Amniotic stem cell (primary cell): ENCODE measurements at places on chromosomes 2 and 18.

GRCh38 chr2:32852856-32853255, 93.9 kb upstream of the LTBP1 start:
- no peak for DNase-seq

DNA sequence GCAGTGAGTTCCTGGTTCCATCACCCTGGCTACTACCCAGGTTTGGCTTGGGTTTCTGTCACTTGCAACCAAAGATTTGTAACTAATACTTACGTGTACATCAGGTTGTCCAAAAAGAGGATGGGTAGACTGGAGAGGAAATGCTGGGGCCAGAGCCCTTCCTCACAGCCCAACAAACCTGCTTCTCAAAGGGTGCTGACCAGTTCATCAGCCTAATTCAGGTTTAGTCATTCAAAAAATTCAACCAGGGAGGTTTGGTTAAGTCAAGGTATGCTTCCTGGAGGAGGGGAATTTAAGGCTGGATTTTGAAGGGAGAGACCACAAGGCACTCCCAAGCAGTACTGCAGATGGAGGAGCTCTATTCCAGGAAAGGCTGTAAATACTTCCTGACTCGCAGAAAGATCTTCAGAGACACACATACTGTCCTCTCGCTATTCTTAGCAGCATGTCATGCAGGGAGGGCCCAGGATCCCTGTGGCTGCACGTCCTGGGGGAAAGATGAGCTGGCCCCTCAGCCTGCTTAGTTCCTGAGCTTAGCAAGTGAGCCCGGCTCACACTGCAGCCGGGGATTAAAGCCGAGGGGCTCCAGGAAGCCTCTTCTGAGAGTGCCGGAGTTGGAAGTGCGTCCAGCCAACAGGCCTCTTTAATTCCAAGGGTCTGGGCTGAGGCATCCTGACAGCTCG, 40.0 kb upstream of the BIN1 start:
- no peak for DNase-seq

- DNase-seq, result no peak
Observed at GRCh38 chr2:134739879-134740301, 21.1 kb upstream of the TMEM163 start.

- no peak for DNase-seq
Observed at GRCh38 chr2:1750270-1750932, 6.1 kb upstream of the PXDN start.

GRCh38 chr2:10721396-10722251, at the start of gene ATP6V1C2:
Gene ATP6V1C2, plus strand, starts transcription at chr2:10721630. Its CDS starts 1,220 bp downstream, at chr2:10722850.
- no peak for DNase-seq

DNA sequence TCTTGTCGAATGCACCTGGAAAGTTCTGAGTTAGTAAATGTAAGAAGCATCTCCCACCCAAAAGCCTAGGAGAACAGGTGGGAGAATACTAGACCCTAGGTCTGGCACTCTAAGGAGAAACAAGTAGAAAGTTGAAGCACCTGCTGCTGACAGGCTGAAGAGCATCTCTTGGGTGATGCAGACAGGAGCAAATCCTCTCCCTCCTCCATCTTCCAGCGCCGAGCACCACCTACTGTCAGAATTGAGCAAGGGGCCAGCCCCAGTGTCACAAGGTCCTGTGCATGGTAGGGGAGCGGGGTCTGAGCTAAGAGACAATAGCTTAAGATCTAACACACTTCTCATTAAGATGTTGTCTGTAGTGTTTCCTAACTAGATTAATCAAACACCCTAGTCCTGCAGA, 52.9 kb downstream of the HK2 start:
- no peak for DNase-seq

- DNase-seq, result no peak
Observed at GRCh38 chr2:57429831-57430230, 616.8 kb upstream of the VRK2 start.

GRCh38 chr2:6675791-6676190, 189.9 kb downstream of the CMPK2 start:
- no peak for DNase-seq

GRCh38 chr18:26705757-26706156, 157.4 kb upstream of the KCTD1 start:
- no peak for DNase-seq

DNA sequence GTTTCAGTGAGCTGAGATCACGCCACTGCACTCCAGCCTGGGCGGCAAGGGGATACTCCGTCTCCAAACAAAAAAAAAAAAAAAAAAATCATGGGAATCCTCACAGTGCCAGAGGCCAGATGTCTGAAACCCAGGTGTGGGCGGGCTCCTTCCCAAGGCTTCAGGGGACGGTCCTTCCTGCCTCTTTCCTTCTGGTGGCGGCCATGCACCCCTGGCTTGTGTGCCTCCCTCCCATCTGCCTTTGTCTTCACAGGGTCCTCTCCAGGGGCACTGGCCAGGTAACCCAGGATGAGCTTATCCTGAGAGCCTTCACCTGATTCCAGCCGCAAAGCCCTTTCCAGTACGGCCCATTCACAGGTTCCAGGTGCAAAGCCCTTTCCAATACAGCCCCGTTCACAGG, 40.9 kb upstream of the GPC1 start:
- DNase-seq, result no peak

GRCh38 chr2:147789720-147790119, 55.1 kb upstream of the ACVR2A start:
- no peak for DNase-seq

DNA sequence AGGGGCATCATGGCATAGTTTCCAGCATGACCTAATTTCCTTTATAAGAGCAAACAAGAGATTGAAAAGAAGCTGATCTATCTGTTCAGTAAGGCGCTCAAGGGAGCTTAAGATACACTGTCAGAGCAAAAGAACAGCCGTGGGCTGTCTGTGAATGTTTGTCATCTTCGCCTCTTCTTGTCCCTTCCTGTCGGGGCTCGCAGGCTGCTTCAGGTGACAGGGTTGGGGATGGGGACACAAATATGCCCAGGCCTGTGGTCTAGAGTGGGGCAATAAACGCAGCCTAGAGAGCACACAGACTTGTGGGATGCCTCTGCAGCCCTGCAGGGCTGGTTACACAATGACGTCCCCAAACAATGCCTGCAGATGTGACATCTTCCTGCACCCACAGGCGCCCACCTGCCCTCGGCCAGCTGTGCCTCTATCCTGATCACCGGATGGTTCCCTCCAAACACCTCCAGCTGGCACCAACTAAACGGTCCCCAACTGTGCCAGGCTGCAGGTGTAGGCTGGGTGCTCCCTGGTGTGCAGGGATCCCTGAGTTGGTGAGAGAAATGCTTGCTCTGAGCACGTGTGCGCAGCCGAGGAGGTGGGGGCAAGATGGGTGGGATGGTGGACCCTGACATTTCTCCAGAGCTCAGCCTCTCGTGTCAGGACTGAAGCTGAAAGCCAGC, 72.8 kb downstream of the EDAR start:
- no peak for DNase-seq

GRCh38 chr2:160876765-160877164, 283.5 kb upstream of the TANK start:
- DNase-seq, result no peak

- DNase-seq, result no peak
Observed at GRCh38 chr18:13403786-13404549, 185.4 kb downstream of the LDLRAD4 start.

DNA sequence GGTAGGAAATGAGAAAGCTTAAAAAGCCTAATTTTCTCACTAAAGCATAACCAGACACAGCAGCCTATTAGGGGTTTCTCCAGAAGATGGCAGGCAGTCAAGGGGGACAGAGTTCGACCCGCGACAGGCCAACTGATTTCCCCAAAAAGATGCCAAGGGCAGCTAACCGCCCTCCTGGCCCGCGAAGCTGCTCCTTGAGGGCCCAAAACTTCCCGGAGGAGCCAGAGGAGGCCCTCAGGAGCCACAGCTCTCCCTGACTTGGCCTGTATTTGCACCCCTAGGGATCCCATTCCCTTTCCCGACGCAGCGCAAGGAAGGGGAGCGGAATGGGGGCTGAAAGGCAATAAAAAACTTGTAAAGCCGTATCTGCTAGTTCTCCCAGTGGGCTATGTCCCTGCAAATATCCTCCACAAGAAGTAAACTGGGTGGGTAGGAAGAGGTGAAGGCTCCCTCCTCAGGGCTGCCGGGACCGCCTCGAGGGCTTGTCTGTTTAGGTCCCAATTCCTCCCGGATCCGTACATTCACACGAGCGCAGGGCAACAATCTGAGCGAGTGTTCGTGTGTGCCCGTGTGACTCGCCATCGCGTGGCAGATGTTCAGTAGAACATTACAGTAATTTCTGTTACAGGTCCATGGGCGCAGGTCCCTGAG, 756 bp upstream of the NAGK start:
- no peak for DNase-seq

DNA sequence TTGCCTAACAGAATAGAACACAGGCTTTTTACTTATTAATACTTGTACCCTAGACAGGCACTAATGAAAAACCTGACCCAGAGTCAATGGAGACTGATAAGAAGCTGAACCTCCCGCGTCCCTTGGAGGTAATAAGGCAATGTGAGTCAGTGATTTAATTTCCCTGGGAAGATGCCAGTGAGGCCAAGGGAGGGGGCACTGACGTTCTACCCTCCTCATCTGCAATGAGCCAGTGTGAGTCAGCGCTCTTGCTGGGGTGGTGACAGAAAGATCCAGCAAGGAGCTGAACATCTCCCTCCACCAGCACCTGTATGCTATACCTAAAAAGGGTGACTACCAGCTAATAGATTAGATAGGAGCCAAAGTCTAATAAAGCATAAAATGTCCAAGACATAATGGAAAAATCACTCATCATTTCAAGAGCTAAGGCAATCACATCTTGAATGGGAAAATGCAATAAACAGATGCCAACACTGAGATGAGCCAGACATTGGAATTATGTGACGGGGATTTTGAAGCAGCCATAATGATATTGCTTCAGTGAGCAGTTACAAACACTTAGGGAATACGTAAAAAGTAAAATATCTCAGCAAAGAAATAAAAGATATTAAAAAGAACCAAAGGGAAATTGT, 116.9 kb downstream of the TPGS2 start:
- DNase-seq, result peak; percentile 69
